CD4-positive, alpha-beta memory T cell (primary cell): ENCODE measurements at places on chromosomes 12 and 14. TPM values are rescaled to one million over a fixed set of nuclear protein-coding genes. Genes with fewer than 3 reads are reported as not detected.

DNA sequence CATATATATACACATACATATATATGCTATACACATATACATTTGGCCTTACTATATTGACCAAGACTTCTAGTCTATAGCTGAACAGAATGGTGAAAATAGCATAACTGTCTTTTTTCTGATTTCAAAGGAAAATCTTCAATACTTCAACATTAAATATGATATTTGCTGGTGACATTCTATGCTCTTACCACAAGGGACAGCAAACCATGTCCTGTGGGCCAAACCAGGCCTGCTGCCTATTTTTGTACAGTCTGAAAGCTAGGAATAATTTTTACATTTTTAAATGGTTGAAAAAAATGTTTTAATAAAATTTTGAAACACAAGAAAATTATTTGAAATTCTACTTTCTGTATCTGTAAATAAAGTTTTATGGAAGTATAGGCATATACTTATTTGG is 63.6 kb downstream of the EML5 start:
- H3K27me3 ChIP-seq = no peaks in the 10 kb centered on the region
- no peak overlapping the region for H3K4me3 ChIP-seq
- H3K4me1 ChIP-seq = no peaks in the 10 kb centered on the region
- H3K27ac ChIP-seq = no peak overlapping the region

DNA sequence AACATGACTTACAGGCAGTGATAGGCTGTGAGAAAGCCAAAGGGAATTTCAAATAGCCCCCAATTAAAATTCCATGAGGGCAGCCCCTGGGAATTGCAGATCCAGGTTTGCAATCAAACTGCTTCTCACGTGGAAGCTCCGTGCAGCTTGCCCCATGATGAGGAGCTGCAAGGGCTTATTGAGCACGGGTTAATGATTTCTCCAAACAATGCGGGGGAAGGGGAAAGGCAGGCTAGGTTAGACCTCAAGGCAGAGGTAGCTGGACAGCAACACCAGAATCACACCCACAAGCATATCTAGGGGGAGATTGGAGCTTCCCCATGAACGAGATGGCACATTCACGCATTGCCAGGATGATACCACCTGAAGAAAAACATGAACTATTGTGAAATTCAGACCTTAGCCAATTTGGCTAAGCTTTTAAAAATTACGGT is 5.0 kb upstream of the DUSP6 start:
- no peak overlapping the region for H3K4me3 ChIP-seq
- H3K27ac ChIP-seq = no peak overlapping the region
- peaks cover 19% of the 10 kb centered on the region for H3K4me1 ChIP-seq
- no peaks in the 10 kb centered on the region for H3K36me3 ChIP-seq
- no peaks in the 10 kb centered on the region for H3K27me3 ChIP-seq
- no peak for DNase-seq

DNA sequence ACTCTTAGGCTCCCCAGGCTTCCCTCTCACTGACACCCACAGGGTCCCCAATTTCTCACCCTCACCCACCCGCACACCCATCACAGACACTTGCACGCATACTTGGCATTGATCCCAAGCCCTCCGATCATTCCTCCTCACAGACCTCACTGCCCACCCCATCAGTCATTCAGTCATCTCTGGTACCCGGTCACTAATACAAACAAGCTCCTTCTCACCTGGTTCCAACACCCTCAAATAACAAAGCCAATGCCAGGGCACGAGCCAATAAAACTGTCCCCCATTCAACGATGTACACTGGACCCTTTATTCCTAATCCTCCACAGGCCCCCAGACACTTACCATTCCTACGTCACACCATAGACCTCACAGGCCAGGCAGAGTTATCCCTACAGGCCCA is 2.3 kb downstream of the ZNF605 start:
- peaks cover 13% of the 10 kb centered on the region for H3K4me1 ChIP-seq
- DNase-seq = no peak

DNA sequence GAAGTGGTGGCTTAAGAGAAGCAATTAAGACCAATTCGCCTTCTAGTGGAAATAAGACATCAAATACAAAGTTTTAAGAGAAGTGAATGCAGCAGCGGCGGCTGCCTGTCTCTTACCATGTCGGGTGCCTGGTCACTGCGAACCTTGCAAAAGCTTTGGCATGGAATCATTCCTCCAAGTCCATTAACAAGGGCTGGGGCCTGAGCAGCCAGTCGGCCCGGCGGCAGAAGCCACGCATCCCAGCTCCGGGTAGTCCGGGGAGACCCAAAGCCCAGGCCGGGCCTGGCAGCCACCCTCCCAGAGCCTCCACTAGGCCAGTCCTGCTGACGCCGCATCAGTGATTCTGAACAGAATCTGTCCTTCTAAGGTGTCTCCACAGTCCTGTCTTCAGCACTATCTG is 321.0 kb downstream of the TMEM121 start:
- no peaks in the 10 kb centered on the region for H3K27me3 ChIP-seq
- H3K4me1 ChIP-seq = no peaks in the 10 kb centered on the region
- DNase-seq = no peak
- H3K4me3 ChIP-seq = no peak overlapping the region
- no peaks in the 10 kb centered on the region for H3K36me3 ChIP-seq
- no peak overlapping the region for H3K27ac ChIP-seq

GRCh38 chr12:105235281-105235731 is 668 bp downstream of the APPL2 start:
- H3K27me3 ChIP-seq = no peaks in the 10 kb centered on the region
- DNase-seq = peak; percentile 29
- peaks cover 39% of the 10 kb centered on the region for H3K4me1 ChIP-seq

GRCh38 chr12:110007881-110008280 is 8.7 kb downstream of the ANKRD13A start:
- peaks cover 95% of the 10 kb centered on the region for H3K4me1 ChIP-seq
- H3K36me3 ChIP-seq = peaks cover 7% of the 10 kb centered on the region
- no peak for DNase-seq
- no peak overlapping the region for H3K27ac ChIP-seq

GEMIN2 gene
- total RNA-seq = 16.9 TPM

IL26 gene
- total RNA-seq = not detected

ETV6 gene
- 41.3 TPM for total RNA-seq

FAIM2 gene
- 0.17 TPM for total RNA-seq
